ENCODE measurements at places on chromosomes 13 and 19. TPM values are rescaled to one million over a fixed set of nuclear protein-coding genes. Genes with fewer than 3 reads are reported as not detected.

- no peaks in the 10 kb centered on the region for H3K27me3 ChIP-seq
- H3K27ac ChIP-seq, result peak overlapping the region; percentile 75
- no peak for DNase-seq
- H3K36me3 ChIP-seq, result no peaks in the 10 kb centered on the region
- H3K4me1 ChIP-seq, result peaks cover 78% of the 10 kb centered on the region
Measured at GRCh38 chr19:29680447-29680846, 15.2 kb downstream of the PLEKHF1 start.

GRCh38 chr13:94390881-94391280 is 88.6 kb downstream of the DCT start:
- H3K4me3 ChIP-seq, result no peak overlapping the region
- H3K27me3 ChIP-seq, result no peaks in the 10 kb centered on the region
- no peaks in the 10 kb centered on the region for H3K4me1 ChIP-seq
- DNase-seq, result no peak
- no peak overlapping the region for H3K27ac ChIP-seq
- H3K36me3 ChIP-seq, result no peaks in the 10 kb centered on the region

- DNase-seq, result peak; percentile 29
- peaks cover 19% of the 10 kb centered on the region for H3K4me1 ChIP-seq
- H3K27me3 ChIP-seq, result no peaks in the 10 kb centered on the region
- no peak overlapping the region for H3K4me3 ChIP-seq
Measured at GRCh38 chr19:485583-486236, 10.6 kb upstream of the MADCAM1 start.

DNA sequence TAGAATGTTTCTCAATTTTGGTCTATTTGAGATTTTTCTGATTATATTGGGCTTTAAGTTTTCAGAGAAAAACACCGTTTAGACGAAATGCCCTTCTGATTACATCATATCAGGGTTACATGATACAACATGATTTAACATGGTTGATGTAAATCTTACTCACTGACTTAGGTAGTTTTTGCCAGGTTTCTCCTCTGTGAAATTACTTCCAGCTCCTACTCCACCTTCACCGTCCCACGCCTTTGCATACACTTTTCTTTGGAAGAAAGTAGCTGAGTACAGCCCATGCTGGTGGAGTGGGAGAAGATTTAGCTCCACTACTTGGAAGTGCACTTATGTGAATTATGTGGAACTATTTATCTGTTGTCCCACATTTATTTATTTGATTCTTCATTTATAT is 433.2 kb upstream of the KLHL1 start:
- no peak overlapping the region for H3K4me3 ChIP-seq
- no peak overlapping the region for H3K27ac ChIP-seq
- H3K36me3 ChIP-seq, result no peaks in the 10 kb centered on the region
- no peak for DNase-seq
- H3K27me3 ChIP-seq, result no peaks in the 10 kb centered on the region

DNA sequence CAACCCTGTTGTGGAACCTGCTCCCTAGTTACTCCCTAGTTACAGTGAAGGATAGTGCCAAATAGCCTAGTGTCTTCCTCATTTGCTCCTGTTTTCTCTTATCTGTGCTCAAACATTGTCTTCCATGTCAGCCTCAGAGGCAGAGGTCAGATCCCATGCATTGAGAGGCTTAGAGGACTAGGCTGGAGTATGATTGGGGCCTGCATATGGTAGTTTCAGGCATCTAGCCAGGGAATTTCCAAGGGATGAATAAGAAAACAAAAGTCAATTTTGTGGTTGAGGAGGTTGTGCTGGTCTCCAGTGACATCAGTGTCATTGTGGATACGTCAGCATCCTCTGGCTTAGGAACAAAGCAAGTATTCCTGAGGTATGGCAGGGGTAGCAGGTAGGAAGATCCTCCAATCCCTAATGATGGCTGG is 9.4 kb downstream of the ZNF546 start:
- H3K36me3 ChIP-seq, result peaks cover 61% of the 10 kb centered on the region
- H3K4me3 ChIP-seq, result no peak overlapping the region
- H3K27ac ChIP-seq, result no peak overlapping the region
- H3K4me1 ChIP-seq, result no peaks in the 10 kb centered on the region

GRCh38 chr19:17872251-17873001 is 681 bp downstream of the SLC5A5 start:
- no peak for DNase-seq
- H3K27ac ChIP-seq, result no peak overlapping the region
- H3K4me1 ChIP-seq, result no peaks in the 10 kb centered on the region
- no peak overlapping the region for H3K4me3 ChIP-seq
- H3K27me3 ChIP-seq, result no peaks in the 10 kb centered on the region

DNA sequence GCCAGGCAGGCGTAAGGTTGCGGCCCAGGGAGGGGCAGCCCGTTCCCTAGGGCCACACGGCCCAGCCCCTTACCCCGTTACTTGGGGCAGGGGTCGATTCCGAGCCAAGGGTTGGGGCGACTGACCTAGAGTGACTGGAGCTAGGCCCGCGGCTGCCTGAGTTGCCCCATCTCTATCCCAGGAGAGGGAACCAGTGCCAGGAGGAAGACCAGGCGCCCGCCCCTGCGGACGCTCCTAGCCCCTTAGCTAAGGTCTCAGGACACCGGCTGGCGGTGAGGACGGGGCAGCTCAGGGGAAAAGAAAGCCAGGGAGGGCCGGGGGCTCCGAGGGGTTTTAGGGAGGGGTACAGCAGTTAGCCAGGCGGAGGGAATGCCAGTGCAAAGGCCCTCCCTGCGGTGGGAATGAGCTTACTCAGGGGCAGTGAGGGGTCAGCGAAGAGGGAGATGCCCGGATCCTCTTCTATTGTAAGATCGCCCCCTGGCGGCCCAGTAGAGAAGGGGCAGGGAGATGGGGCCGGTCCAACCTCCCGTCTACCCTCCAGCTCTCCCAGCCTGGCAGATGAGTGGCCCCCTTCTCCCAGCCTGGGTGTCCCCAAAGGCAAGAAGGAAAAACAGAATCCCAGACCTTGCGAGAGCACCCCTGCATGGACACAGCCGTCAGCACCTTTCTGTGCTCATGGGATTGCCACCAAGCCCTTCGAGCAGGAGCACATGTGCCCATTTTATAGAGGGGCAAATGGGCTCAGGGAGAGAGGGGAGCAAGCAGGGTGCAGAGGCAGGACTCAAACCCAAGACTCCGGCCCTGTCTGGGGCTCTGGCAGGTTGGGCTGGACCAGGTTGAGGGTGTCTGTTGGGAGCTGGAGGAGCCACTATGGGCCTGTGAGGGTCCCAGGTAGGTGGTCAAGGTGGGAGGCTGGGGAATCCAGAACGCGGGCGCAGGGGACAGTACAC is 16.3 kb downstream of the CILP2 start:
- H3K4me3 ChIP-seq, result no peak overlapping the region
- H3K36me3 ChIP-seq, result no peaks in the 10 kb centered on the region
- peak; percentile 49 for DNase-seq

GRCh38 chr13:98549006-98549727 is 27.7 kb downstream of the STK24 start:
- H3K36me3 ChIP-seq, result no peaks in the 10 kb centered on the region
- no peak overlapping the region for H3K4me3 ChIP-seq
- no peak for DNase-seq

- H3K4me1 ChIP-seq, result no peaks in the 10 kb centered on the region
- no peak overlapping the region for H3K4me3 ChIP-seq
- no peak for DNase-seq
- no peaks in the 10 kb centered on the region for H3K36me3 ChIP-seq
- H3K27ac ChIP-seq, result no peak overlapping the region
- H3K27me3 ChIP-seq, result no peaks in the 10 kb centered on the region
Measured at GRCh38 chr13:95182570-95183265, 118.5 kb downstream of the ABCC4 start.

GRCh38 chr13:26342898-26343297 is 89.0 kb downstream of the CDK8 start:
- H3K4me3 ChIP-seq, result no peak overlapping the region
- no peaks in the 10 kb centered on the region for H3K36me3 ChIP-seq

GRCh38 chr19:8158411-8159074 is 9.2 kb upstream of the FBN3 start:
- H3K36me3 ChIP-seq, result no peaks in the 10 kb centered on the region
- no peak overlapping the region for H3K4me3 ChIP-seq
- no peak for DNase-seq
- H3K27me3 ChIP-seq, result no peaks in the 10 kb centered on the region

The FAM216B gene
- not detected for total RNA-seq

DNA sequence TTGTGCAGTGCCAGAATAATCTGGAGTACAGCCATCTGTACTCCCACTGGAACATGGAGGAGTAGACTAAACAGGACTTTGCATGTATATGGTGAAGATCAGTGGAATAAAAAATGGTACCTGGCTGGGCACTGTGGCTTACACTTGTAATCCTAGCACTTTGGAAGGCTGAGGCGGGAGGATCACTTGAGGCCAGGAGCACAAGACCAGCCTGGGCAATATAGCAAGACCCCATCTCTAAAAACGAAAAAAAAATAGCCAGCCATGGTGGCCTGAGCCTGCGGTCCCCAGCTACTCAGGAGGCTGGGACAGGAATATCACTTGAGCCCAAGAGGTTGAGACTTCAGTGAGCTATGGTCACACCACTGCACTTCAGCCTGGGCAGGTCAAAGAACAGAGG is 20.0 kb downstream of the UBA2 start:
- peaks cover 94% of the 10 kb centered on the region for H3K36me3 ChIP-seq
- H3K27me3 ChIP-seq, result no peaks in the 10 kb centered on the region
- no peak overlapping the region for H3K4me3 ChIP-seq
- no peak for DNase-seq
- no peaks in the 10 kb centered on the region for H3K4me1 ChIP-seq

DNA sequence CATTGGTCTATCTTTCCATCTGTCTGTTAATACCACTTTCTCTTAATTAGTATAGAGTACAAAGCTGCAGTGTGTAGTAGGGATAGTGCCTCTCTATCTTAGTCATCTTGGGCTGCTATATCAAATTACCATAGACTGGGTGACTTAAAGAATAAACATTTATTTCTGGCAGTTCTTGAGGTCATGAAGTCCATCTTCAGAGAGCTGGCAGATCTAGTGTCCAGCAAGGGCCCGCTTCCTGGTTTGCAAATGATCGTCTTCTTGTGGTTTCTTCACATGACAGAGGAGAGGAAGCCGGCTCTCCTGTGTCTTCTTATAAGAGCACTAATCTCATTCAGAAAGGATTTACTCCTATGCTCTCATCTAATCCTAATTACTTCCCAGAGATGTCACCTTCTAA is 6.1 kb downstream of the ZNF700 start:
- no peaks in the 10 kb centered on the region for H3K27me3 ChIP-seq
- peaks cover 44% of the 10 kb centered on the region for H3K36me3 ChIP-seq
- DNase-seq, result peak; percentile 16
- no peak overlapping the region for H3K27ac ChIP-seq
- H3K4me1 ChIP-seq, result no peaks in the 10 kb centered on the region
- no peak overlapping the region for H3K4me3 ChIP-seq

- no peaks in the 10 kb centered on the region for H3K36me3 ChIP-seq
- H3K27me3 ChIP-seq, result no peaks in the 10 kb centered on the region
- no peaks in the 10 kb centered on the region for H3K4me1 ChIP-seq
- DNase-seq, result no peak
- H3K4me3 ChIP-seq, result no peak overlapping the region
- H3K27ac ChIP-seq, result no peak overlapping the region
Measured at GRCh38 chr13:93286047-93286446, 59.4 kb downstream of the GPC6 start.

The MYO16 gene
- total RNA-seq, result not detected

DNA sequence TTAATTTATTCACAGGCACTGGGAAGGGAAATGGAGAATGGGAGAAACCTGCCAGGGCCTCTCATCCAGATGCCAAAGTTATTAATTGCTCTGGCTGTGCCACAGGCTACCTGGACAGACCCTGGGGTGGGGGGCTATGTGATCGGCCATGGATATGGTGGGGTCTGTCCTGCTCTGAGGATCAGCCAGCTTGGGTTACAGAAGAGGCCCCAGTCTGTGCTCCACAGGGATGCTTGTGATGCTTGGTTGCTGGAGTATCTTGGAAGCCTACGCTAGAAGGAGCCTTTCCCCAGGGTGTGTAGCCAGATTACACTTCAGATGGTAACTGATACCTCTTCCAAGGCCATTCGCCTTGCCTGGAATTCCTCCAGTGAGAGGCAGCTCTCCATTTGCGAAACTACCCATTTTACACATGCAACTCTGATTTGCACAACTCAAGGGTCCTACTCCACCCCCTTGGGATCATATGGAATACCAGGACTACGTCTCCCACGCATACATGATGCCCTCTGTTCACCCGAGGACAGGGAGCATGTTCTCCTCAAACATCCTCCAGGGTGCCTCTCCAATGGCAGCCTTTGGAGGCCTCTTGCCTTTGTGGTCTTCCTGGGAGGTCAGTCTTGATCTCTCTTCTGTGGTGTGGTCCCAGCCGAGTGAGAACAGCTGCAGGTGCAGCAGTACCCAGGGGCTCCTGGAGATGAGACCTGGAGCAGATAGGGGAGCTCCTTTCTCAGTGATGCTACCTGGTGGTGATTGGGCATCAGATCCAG is 186.6 kb upstream of the TSHZ3 start:
- H3K4me1 ChIP-seq, result no peaks in the 10 kb centered on the region
- H3K27me3 ChIP-seq, result no peaks in the 10 kb centered on the region
- no peak overlapping the region for H3K4me3 ChIP-seq
- H3K27ac ChIP-seq, result no peak overlapping the region

DNA sequence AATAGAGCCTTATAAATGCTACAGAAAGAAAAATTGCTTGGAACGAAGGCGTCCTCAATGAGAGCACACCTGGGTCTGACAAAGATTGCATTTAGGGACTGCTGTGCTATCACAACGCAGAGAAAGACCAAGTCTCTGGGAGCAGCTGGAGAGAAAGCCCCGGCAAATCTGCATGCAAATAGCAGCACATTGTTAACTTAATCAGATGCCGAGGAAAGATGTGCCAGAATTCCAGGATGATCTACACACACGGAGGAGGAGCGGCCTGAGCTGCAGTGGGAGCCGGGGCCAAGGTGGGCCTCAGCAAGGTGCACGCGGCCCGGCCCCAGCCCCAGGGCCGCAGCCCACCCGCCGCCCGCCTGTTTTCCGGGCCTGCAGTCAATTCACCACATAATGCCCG is 1.4 kb downstream of the ZNF536 start:
- H3K4me3 ChIP-seq, result no peak overlapping the region
- H3K27ac ChIP-seq, result no peak overlapping the region
- DNase-seq, result no peak
- H3K27me3 ChIP-seq, result no peaks in the 10 kb centered on the region
- no peaks in the 10 kb centered on the region for H3K4me1 ChIP-seq
- no peaks in the 10 kb centered on the region for H3K36me3 ChIP-seq

- no peaks in the 10 kb centered on the region for H3K4me1 ChIP-seq
- H3K27me3 ChIP-seq, result no peaks in the 10 kb centered on the region
- no peak overlapping the region for H3K4me3 ChIP-seq
- no peak for DNase-seq
Measured at GRCh38 chr13:90706631-90707030, 640.9 kb upstream of the MIR17HG start.

DNA sequence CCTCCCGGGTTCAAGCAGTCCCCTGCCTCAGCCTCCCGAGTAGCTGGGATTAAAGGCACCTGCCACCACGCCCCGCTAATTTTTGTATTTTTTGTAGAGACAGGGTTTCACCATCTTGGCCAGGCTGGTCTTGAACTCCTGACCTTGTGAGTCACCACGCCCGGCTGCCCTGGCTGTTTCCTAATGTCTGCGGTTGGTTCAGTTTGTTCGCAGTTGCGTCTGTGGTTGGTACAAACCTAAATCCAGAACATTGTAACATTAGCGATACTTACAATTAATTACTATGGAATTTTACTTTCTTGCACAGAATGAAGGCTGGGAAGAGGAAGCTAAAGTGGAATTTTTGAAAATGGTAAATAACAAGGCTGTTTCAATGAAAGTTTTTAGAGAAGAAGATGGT is 38.1 kb downstream of the RNF17 start:
- no peak overlapping the region for H3K4me3 ChIP-seq
- H3K27me3 ChIP-seq, result no peaks in the 10 kb centered on the region
- no peak overlapping the region for H3K27ac ChIP-seq
- no peaks in the 10 kb centered on the region for H3K36me3 ChIP-seq

- no peaks in the 10 kb centered on the region for H3K4me1 ChIP-seq
- peak; percentile 72 for DNase-seq
- peak overlapping the region; percentile 82 for H3K4me3 ChIP-seq
- peak overlapping the region; percentile 92 for H3K27ac ChIP-seq
- no peaks in the 10 kb centered on the region for H3K27me3 ChIP-seq
Measured at GRCh38 chr19:49361438-49362047, 673 bp downstream of the TEAD2 start.

All from tibial nerve (tissue), 4 donors.